ENCODE measurements at places on chromosomes 2 and 18.

DNA sequence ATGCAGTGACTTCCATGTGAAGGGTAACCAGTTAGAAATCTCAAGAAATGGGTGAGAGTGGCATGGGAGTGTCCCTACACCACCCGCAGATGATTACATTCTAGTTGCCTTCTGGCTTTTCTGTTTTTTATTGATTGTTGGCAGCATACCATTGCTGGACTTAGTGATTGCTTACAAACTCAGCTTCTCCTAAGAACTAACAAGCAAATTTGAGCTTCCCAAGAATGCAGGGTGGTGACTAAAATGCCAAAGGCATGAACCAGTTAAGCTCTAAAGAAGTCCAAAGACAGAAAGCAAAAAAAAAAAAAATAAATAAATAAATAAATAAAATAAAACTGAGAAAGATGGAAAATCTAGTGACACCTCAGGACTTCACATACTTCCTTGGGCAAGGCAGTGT is 245.5 kb upstream of the PARD3B start:
- DNase-seq: no peak

GRCh38 chr2:26639685-26640243 is 1.4 kb downstream of the CIB4 start:
- no peak for DNase-seq

- DNase-seq: no peak
Measured at GRCh38 chr18:45133276-45133675, 452.6 kb downstream of the SETBP1 start.

DNA sequence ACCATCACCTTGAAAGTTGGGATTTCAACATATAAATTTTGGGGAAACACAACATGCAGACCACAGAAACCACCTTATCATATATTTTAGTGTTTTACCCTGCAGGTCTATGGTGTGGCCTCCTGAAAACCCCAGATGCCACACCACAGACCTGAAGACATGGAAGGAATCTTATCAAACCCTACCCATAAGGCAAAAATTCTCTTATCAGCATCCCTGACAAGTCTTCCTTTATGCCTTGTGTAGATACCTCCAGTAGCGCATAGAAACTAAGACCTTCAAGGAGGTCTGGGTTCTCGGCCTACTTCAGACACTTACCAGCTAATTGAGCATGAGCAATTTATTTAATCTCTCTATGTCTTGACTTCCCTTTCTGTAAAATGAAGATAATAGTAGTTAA is 59.1 kb upstream of the SLC14A2 start:
- no peak for DNase-seq

GRCh38 chr18:36640021-36640952 is 188.5 kb downstream of the TPGS2 start:
- DNase-seq: no peak

GRCh38 chr2:189829102-189829833 is 45.0 kb downstream of the PMS1 start:
- no peak for DNase-seq

GRCh38 chr2:74877781-74878433 is 44.0 kb downstream of the HK2 start:
- DNase-seq: no peak

DNA sequence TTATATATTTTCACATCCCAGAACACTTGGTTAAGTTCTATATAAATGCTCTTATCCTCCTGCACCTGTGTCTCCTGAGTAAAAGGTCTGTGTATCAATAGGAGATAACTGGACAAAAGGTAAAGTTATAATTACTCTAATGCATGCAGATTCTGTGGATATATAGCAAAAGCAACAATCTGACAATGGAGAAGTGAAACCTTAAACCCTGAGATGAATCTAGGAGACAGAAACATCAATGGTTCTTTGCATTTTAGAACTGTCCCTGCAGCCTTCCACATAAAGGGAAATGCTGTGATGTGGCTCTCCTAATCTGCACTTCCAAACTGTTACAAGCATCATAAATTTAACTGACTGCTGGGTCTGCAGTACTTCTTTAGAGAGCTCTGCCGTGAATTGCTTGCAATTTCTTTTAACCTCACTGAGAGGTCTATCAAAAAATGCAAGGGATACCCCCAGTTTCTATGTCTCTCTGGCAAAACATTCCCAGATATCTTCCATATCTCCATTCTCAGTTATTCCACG is 42.8 kb upstream of the FSIP2 start:
- no peak for DNase-seq

- DNase-seq: no peak
Measured at GRCh38 chr18:28005164-28005563, 171.8 kb downstream of the CDH2 start.

- DNase-seq: no peak
Measured at GRCh38 chr2:157842106-157842879, 33.8 kb downstream of the ACVR1 start.

DNA sequence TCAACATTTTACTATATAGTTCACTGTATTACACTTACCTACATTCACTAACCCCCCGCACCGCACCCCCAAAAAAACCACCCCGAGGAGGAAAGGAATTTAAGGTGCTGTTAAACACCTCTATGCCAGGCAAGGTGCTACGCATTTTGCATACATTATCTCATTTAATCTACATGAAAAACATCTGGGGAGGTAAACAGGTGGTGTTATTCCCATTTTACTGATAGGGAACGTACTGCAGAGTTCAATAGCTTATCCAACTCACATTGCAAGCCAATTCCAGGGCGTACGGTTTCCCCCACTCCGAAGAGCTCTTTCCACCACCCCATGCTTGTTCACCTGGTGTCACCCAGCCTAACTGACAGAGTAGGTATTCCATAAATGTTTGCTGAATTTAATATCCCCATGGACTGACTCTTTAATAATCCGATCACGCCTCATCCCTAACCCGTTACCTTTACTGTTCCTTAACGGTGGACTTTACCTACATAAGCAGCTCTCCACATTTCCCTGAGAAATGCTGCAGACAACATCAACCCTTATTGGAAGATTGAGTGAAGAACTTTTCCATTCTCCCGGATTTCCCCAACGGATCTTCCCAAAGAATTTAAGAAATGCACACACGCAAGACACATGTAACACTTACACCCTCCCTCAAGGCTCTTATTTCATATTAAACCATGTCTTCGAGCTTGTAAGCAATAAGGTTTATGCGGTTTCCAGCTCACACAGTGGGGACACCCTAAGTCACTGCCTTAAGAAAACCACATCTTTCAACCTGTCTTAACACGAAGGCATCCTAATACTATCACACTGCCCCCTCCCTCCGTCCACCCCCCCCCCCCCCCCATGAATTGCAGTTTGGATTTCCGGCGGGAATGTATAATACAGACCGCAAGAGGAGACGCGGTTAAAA is 1.2 kb downstream of the RAPH1 start:
- no peak for DNase-seq

- DNase-seq: no peak
Measured at GRCh38 chr2:159851941-159852340, 53.9 kb upstream of the CD302 start.

DNA sequence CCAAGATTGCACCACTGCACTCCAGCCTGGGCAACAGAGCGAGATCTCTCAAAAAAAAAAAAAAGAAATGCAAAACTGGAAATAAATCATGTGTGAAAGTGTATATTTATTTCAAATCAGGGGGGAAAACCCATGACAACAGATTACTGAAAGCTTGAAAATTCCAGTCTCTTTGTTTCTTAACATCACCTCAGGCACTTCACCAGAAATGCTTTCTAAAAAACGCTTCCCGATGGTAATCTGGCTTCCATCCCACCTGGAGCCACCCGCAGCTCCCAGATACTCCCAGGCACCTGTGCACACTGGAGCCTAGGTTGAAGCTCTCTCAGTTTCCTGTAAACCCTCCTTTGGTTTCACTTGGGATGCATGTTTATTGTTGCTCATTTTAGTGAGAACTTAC is 7.2 kb upstream of the ITGB6 start:
- DNase-seq: no peak

- no peak for DNase-seq
Measured at GRCh38 chr18:4720518-4720917, 265.4 kb upstream of the DLGAP1 start.

- DNase-seq: no peak
Measured at GRCh38 chr18:58862851-58863538, 1.7 kb upstream of the ZNF532 start.

DNA sequence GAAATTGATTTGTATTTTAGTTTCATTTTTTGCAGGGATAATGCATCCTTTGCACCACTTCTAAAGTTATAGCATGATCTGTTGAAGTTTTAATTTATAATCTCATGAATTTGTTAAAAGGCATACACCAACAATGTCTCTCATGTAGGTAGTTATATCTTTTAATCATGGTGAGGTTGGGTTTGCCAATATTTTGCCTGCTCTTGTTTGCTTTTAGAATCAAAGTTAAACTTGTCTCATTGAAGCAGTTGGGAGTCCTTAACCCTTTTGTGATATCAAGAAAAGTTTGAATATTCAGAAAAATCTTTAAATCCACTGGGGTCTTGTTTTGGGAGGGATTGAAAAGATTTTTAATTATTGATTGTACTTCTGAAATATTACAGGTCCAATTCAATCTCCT is 31.7 kb downstream of the APLF start:
- DNase-seq: no peak

- no peak for DNase-seq
Measured at GRCh38 chr2:32264422-32265105, at the start of gene NLRC4. Gene NLRC4 (minus strand): TSS chr2:32264886. CDS start chr2:32256775, 8,111 bp downstream.

DNA sequence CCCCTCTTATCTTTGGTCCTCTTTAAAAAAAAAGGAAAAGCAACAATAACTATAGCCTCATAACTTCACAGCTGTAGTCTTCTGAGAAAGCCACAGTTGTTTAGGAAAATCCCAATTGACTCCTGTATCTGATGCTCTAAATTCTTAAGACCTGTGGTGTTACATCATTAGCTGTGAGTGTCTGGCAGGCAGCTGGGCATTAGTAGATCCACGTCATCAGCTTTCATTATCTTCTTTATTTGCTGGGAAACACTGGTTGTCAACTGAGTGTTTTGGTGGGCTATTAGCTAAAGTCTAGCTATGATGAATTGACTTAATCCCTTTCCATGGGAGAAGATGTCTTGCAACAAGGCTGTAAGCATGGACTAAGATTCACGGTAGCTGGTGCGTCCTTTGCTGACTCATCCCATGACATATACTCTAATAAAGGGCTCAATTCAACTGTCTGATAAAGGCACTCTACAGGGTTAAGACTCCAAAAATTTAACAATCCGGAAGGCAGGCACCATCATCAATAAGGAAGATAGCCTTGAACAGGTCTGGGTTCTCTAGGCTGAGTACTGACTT is 517.2 kb downstream of the PLCL1 start:
- DNase-seq: no peak

DNA sequence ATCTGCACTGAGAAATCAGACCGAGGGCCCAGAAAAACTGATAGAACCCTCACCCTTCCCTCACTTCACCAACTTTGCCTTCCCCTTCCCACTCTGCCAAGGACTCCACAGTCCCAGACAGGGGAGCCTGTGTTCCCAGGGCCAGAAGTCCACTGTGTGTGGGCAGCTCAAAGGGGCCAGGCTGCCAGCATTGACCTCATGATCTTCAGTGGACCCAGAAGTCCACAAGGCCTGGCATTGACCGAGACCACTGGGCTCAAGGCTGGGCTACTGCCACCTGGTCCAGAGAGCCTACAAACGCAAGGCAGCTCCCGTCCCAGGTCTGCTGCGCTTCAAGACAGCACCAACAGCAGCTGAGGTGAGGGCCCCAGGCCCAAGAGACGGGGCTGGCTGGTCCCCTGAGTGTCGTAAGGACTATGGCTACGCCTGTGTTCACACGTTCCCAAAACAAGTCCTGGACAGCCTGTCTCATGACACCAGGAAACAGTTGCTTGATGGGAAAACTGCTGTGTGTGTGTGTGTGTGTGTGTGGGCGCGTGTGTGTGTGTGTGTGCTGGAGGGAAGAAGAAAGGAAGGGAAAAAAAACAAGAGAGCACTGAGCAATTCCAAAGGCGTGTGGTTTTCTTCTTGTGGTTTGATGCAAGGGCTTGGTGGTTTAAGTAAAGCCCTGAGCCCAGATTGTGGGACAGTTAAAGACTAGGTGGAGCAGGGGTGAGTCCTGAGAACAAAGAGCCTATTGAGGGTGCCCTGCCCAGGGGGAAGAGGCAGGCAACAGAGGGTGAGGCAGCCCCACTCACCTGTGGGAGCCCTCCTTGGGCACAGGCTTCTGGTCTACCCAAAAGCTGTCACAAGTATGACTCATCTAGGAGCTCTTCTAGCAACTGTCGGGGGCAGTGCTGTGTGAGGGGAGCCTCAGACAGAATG is 46.6 kb upstream of the ZBTB7C start:
- DNase-seq: no peak

DNA sequence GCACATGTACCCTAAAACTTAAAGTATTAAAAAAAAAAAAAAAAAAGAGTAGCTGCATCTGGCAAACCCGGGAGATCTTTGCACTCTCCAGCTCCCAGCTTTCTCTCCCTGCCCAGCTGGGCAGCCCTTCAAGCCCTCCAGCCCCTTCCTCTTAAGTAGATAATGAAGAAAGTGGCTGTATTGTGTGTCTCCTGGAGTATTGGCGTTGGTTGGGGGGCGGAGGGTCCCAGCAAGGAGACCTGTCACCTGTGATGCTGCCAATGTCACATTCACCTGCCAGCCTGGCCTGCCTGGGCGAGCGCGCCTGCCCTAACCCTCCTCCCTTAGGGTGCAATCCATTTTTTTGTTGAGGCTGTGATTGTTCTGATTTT is 2.0 kb downstream of the C2orf72 start:
- DNase-seq: no peak

DNA sequence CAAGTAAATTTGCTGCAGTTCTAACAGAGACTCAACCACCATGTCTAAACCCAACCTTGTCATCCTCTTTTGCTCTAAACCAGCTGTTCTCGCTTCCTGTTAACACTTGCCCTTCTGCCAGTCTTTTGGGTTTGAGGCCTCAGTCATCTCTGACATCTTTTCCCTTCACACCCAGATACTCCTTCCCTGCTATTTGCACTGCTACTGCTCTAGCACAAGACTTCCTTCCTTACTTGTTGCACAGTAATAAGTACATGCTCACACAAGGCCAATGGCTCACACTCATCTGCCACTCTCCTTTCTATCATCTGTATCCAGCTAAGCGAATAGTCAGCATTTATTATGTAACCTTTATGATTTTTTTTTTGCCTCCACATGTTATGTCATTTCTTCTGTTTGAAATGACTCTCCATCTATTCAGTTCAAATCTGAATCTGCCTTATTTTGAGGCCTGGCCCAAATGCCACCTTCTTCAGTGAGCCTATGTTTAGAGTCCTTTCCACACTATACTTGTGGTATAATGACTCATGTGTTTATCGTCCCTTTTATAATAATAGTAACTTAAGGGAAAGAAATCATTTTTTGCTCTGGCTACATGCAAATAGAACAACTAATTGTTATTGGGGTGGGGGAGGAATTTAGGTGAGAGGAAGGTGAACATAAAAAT is 22.5 kb upstream of the CDKL4 start:
- DNase-seq: no peak

GRCh38 chr2:143926736-143927135 is 593.2 kb downstream of the ZEB2 start:
- DNase-seq: no peak

- DNase-seq: no peak
Measured at GRCh38 chr18:54684784-54685183, 93.7 kb downstream of the DYNAP start.

- no peak for DNase-seq
Measured at GRCh38 chr2:149075853-149076252, 37.4 kb downstream of the LYPD6B start.
